WERI-Rb-1 (cell line): ENCODE measurements at places on chromosomes 6 and 20.
A peak's percentile ranks its signal among the peaks of the same experiment; 100 is the strongest.

DNA sequence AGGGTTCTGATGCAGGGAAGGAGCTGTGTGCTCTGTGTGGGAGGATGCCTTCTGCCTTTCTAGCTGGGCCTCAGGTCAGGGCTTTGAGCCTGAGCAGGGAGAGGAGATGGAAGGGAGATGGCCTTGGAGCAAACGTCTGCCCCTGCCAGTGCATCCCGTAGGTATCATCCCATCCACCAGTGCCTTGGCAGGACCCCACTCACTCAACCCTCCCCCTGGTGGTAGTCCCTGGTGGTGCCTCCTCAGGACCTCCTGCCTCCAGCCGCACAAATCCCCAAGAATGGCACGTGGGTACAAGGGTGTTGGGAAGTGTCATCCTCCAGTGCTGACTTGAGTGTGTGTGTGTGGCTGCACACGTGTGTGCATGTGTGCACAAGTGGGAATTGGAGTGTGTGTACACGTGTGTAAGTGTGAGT, 23.1 kb upstream of the MICB start:
- peak; percentile 56 for DNase-seq

- DNase-seq: no peak
These were observed 62.9 kb downstream of the TENT5A start for GRCh38 chr6:81689580-81689979.

- no peak for DNase-seq
These were observed 166.4 kb downstream of the EYA4 start for GRCh38 chr6:133407320-133408100.

DNA sequence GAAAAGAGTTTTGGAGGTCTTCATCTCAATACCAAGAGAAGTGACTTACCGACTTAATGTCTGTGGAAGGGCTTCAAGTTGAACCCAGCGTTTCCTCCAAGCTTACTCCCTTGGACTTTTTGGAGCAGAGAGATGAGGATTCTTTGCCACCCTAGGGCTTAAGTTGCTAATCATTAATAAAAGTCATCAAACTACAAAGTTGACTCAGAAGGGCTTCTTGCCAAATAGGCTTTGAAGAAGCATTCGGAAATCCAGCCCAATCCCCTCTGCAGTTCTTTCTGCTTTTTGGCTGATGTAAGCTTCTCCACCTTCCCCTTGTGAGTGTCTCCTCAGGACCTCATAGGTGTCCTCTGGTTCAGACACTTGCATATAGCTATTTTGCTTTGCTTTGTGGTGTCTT, at the start of gene SLC17A3:
SLC17A3 (minus strand) TSS at position 126 of the 400 bp plus-strand sequence. CDS start 5,856 bp downstream, outside the sequence.
- no peak for DNase-seq

GRCh38 chr6:37155394-37156312, 14.3 kb upstream of the PIM1 start:
- no peak for DNase-seq

- no peak for DNase-seq
These were observed 3.3 kb upstream of the LIME1 start for GRCh38 chr20:63733117-63733516.

GRCh38 chr20:44083220-44083933, 103.6 kb downstream of the JPH2 start:
- DNase-seq: no peak

GRCh38 chr20:50548396-50548795, 38.2 kb downstream of the PTPN1 start:
- DNase-seq: no peak

- DNase-seq: no peak
These were observed 19.9 kb downstream of the SMPDL3A start for GRCh38 chr6:122809001-122809400.

DNA sequence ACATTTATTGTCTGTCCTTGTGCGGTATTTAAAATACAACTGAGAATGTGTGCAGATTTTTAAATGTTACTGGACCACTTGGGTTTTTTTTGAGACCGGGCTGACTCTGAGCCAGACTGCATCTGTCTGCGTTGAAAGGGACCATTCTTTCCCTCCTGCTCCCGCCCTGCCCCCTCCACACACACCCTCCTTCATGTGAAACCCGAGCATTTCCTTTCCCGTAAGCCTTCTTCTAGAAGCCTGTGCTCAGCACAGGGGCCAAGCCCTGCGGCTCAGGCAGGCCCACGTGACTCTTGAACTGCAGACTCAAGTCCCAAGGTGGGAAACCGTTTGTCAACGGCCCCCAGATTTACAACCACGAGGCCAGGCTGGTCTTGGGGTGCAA, 82.7 kb upstream of the FOXC1 start:
- DNase-seq: no peak

GRCh38 chr6:32181148-32181702, 2.8 kb downstream of the AGER start:
- DNase-seq: no peak

GRCh38 chr20:10842116-10842515, 168.3 kb upstream of the JAG1 start:
- DNase-seq: no peak

DNA sequence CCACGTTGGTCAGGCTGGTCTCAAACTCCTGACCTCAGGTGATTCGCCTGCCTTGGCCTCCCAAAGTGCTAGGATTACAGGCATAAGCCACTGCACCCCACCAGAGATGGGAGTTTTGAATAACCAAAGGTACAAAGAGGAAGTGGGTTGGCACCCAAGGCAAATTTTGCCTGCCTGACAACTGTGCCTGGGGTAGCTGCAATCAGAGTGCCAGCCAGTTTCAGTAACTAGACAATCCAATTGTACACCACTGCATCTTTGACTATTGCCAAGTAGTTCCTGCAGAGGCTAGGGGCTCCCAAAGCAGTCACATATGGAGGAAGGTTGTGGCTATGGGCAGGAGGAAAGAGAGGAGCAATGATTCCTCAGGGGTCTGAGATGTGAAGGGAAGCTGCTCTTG, 16.6 kb downstream of the ZC3H12D start:
- no peak for DNase-seq

GRCh38 chr6:83708546-83708969, 343 bp downstream of the SNAP91 start:
- peak; percentile 73 for DNase-seq

DNA sequence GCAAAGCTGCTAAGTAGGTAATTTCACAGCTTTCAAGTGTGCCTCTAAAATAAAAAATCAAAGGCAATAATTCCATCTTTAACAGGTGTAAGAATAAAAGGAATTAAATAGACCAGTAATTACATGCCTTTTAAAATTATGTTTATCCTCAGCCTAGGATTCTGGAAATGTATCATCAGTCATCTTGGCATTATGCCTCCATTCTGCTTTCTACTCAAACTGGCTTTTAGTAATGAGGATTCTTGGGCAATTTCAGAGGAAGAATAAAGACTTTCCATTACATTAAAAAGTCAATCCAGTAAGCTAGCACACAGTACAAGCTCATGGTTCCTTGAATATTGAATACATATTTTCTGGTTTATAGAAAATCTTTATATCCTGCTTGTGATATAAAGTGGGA, 44.7 kb downstream of the GSTA2 start:
- DNase-seq: no peak

DNA sequence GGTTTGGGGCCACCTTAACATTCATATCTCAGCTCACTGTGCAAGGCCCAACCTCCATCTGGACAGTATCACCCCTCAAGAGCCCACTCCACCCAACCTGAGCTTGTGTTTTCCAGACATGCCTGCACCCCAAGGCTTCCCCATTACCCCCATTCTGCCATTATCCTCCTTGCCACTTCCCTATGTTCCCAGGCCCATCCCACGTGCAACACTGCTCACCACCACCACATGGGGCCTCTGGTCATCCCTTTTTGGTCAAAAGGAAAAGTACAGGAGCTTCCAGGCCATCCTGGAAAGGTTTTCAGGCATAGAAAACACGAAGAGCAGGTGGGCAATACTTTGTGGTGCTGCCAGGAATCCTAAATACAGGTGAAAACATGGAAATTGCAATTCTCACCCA, 140.3 kb downstream of the SYNDIG1 start:
- no peak for DNase-seq

DNA sequence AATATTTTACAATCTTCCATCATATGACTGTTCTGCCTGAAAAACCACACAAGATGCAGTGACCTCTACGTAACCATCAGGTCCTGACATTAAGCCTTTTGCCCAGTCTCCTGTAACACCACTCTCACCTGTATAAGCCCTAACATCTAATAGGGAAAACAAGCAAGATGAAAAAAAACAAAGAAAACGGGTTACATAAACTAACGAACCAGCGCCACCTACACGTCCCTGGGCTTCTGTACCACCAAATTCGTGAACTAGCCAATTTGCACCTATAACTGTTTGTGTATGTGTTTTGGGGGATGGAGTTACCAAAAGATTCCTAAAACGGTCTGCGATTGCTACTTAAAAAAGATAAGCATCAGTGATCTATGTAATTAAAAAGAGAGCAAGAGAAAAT, 70.2 kb downstream of the BLOC1S5 start:
- no peak for DNase-seq
